ENCODE measurements at places on chromosomes 13 and 19. TPM values are rescaled to one million over a fixed set of nuclear protein-coding genes. Genes with fewer than 3 reads are reported as not detected.

The ZNF98 gene
- under 0.01 TPM for total RNA-seq

The ZIK1 gene
- total RNA-seq, result 7.4 TPM

The CYP4F22 gene
- not detected for total RNA-seq

The ZNF541 gene
- not detected for total RNA-seq

The ZBTB32 gene
- total RNA-seq, result not detected

The CABP5 gene
- not detected for total RNA-seq

DNA sequence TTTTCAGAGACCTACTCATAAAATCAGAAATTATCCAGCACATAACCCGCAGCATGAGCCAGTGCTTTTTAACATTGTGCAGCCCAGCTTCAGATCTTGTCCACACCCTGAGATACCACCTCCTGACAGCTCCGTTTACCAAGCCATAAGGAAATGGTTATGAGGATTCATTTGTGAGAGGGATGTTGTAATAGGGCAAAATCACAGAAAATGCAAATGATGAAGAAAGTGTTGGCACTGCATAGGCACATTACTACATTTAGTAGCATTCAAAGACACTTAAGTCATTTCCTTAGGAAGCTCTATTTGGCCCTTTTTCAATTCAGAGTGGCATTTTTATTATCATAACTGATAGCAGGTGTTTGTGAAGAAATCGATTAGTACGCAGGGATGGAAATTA is 277.5 kb downstream of the DNAJC15 start:
- peak; percentile 48 for DNase-seq

DNA sequence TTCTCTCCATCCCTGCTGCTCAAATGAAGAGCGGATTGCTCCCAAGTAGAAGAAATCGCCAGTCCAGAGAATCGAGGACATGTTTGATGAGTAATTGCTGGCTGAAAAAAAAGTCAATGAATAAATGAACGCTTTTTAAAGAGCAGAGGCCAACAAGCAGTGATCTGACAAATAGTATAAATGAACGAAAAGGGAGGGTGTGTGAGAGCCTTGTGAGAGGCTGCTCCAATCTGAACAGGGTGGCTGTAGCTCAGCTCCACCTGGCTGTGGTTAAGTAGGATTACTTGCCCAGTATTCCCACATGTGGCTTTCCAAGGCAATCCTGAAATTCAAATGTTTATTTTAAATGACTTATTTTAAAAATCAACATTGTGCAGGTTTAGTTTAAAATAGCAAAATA is 117.1 kb downstream of the TSHZ3 start:
- DNase-seq, result no peak

- DNase-seq, result no peak
Observed at GRCh38 chr13:99085139-99085807, 107.4 kb upstream of the DOCK9 start.

GRCh38 chr13:114130837-114131582 is 1.4 kb downstream of the RASA3 start:
- DNase-seq, result peak; percentile 71

GRCh38 chr13:58238972-58239773 is 607.6 kb downstream of the PCDH17 start:
- DNase-seq, result no peak

DNA sequence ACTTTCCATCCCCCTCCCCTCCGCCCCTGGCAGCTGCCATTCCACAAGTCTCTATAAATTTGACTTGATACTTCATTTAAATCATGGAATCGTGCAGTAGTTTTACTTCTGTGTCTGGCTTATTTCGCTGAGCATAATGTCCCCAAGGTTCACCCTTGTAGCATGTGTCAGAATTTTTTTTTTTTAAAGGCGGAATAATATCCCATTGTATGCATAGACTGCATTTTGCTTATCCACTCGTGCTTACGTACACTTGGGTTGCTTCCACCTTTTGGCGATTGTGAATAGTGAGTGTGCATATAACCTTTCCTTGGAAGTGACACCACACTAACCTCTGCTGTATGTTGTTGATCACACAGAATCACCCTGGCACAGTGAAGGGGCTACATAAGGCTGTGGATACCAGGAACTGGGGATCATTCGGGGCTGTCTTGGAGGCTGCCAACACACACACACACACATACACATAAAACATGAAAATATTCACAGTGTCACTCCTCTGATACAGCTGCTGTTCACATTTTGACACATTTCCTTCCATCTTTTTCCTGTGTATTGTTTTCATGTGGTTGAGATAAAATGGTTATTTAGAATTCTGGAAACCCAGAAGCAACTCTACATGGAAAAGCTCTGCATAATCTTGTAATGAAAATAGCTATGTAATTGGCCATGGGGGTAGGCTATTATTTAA is 13.3 kb downstream of the ZNF71 start:
- no peak for DNase-seq

DNA sequence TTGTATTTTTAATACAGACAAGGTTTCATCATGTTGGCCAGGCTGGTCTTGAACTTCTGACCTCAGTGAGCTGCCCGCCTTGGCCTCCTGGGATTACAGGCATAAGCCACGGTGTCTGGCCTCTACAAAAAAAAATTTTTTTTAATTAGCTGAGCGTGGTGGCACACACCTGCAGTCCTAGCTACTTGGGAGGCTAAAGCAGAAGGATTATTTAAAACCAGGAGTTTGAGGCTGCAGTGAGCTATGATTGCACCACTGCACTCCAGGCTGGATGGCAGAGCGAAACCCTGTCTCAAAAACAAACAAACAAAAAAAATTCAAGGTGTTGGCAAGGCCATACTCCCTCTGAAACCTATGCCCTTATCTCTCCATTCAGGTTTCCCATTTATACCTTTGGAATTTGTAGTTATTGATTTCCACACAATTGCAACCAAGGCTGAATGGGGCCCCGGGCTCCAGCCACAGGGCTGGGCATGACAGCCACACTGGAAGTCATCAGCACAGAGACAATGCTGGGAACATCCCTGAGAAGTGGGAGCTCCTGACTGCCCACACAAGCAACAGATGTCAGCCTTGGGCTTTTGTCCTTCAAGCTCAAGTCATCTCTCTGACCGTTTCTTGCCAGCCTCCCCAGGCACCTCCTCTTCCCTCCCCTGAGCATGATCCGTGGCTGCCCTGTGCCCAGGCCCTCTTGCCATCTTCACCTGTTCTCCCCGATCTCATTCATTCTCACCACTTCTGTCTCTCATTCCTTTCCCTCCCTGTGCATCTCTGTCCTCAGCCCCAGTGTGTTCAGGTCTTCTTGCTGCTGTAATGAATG is 27.2 kb upstream of the CALM3 start:
- no peak for DNase-seq

- DNase-seq, result peak; percentile 92
Observed at GRCh38 chr19:289651-290371, 1.4 kb downstream of the PLPP2 start.

- DNase-seq, result no peak
Observed at GRCh38 chr19:56537442-56537841, 1.3 kb upstream of the ZFP28 start.

- no peak for DNase-seq
Observed at GRCh38 chr13:106691341-106691740, 123.4 kb upstream of the ARGLU1 start.

- peak; percentile 28 for DNase-seq
Observed at GRCh38 chr13:97568850-97569249, 134.9 kb downstream of the RAP2A start.

DNA sequence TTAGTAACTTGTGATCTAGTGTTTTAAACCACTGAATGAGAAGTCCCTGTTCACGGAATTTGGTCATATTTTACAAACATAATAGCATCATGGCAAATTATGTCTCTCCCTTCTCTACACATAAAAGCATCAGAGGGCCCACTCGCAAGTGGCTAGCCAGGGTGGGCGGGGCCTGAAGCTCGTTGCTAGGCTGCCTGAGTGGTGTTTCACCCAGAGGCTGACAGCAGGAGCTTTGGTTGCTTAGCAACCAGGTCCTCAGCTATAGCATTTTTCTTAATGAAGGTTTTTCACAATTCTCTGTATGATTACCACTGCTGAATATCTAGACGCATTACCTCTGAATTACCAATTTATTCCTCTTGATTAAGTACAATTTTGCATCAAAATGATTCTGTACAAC is 126.5 kb downstream of the NALCN start:
- peak; percentile 44 for DNase-seq

DNA sequence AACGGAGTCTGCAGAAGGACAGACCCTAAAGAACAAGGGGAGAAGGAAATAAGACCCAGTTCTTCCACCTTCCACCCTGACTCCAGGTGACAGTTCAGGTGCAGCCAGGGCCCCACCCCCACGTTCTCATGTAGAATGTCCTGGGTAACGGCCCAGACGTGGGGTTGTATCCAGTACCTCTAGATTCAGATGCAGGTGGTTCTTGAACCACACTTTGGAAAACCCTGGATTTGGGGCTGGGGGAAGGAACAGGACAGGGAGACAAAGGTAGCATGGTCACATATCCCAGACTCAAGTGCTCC is 2.2 kb downstream of the DMPK start:
- no peak for DNase-seq

DNA sequence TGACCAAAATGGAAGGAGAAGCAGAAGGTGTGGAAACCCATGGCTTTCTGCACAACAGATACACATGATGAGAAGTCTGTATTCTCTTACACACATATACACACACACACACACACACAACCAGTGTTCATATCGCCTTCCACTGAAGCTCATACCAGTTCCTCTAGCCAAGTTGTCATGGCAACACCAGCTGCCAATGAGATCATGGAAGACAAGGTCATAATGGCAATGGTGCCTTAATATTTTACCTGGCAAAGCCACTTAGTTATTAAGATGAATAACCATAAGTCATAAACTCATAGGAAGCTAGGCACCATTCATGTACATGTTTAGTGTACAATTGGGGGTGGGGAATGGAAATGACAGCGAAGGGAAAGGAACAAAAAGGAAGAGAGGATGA is 2.6 kb upstream of the DHRS12 start:
- peak; percentile 37 for DNase-seq
